ENCODE measurements at places on chromosomes 3 and 15. TPM values are rescaled to one million over a fixed set of nuclear protein-coding genes. Genes with fewer than 3 reads are reported as not detected.

Gene GPR160
- total RNA-seq, result 8.4 TPM

Gene B3GNT5
- 0.47 TPM for total RNA-seq

Gene IGSF10
- total RNA-seq, result 0.15 TPM

Gene PROK2
- 1.1 TPM for total RNA-seq

Gene SSUH2
- total RNA-seq, result not detected

Gene MRPL3
- 50.2 TPM for total RNA-seq

Gene BTLA
- 15.2 TPM for total RNA-seq

Gene SHC4
- total RNA-seq, result 0.88 TPM

Gene TLR9
- 0.54 TPM for total RNA-seq

Gene ZDHHC19
- not detected for total RNA-seq

Gene MLF1
- total RNA-seq, result 2.3 TPM

Gene LRRC15
- not detected for total RNA-seq

Gene AP3B2
- 1.2 TPM for total RNA-seq

Gene OXSR1
- 40.4 TPM for total RNA-seq

Gene RTP3
- not detected for total RNA-seq

Gene NPAP1
- not detected for total RNA-seq

GRCh38 chr3:140766465-140766864 lies 88.6 kb downstream of the TRIM42 start:
- DNase-seq, result no peak

GRCh38 chr3:12934431-12934830 lies 93.1 kb upstream of the RPL32 start:
- no peak for DNase-seq

GRCh38 chr3:117485841-117486240 lies 776.3 kb downstream of the TUSC7 start:
- DNase-seq, result no peak

GRCh38 chr3:33989229-33989628 lies 190.8 kb downstream of the PDCD6IP start:
- no peak for DNase-seq

- DNase-seq, result no peak
These were observed 138.4 kb downstream of the TNIK start for GRCh38 chr3:171321559-171322360.

GRCh38 chr3:186825294-186825821 lies 17.2 kb upstream of the ADIPOQ start:
- no peak for DNase-seq

- DNase-seq, result no peak
These were observed 28.7 kb upstream of the RPS17 start for GRCh38 chr15:82568986-82569385.

DNA sequence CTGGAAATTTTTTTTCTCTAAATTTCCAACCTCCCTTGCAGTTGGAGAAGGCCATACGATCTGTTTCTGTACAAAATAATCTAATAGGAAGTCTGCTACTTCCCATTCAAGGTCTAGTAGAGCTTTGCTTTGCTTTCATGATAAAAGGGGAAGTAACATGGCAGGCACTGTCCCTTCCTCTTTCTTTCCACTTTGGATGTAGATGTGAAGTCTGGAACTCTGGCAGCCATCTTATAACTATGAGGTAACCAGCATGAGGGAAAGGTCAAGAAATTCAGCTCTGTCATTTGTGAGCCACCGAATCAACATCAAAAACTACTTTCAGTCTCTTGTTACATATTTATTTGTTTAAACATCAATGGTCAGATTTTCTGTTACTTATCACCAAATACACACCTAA lies 156.3 kb downstream of the MTHFS start:
- no peak for DNase-seq

GRCh38 chr15:57554063-57554811 lies 37.5 kb upstream of the MYZAP start:
- no peak for DNase-seq

DNA sequence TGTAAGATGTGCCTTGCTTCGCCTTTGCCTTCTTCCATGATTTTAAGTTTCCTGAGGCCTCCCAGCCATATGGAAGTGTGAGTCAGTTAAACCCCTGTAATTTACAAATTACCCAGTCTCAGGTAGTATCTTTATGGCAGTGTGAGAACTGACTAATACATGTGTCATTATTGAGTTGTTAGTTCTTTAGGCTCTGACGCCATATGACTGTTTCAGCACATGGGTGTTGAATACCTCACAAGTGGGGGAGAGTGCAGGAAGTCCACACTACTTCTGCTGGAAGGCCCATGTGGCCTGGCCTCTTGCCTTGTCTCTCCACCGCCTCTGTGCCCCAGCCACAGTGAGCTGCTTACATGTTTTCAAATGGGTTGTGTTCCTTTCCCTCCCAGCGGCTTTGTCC lies 28.5 kb downstream of the MFSD1 start:
- no peak for DNase-seq

GRCh38 chr3:147130461-147130860 lies 275.9 kb downstream of the ZIC4 start:
- DNase-seq, result no peak

DNA sequence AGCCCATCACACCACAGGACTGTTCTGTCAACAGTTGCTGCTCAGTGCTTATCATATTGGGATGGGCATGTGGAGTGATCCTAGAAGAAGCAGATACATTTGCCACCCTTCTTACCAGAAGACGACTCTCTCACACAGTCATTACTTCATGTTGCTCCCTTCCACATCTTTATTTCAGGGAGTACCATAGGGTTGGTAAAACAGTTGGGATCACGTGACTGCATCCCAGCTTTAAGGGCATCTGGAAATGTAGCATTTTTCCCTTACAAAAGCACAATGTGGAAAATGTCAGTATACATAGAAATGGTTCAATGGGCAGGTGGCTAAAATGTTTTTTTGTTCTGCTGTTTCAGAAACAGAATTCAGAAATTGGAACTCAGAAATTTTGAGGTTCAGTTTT lies 791.0 kb downstream of the OTOL1 start:
- no peak for DNase-seq

DNA sequence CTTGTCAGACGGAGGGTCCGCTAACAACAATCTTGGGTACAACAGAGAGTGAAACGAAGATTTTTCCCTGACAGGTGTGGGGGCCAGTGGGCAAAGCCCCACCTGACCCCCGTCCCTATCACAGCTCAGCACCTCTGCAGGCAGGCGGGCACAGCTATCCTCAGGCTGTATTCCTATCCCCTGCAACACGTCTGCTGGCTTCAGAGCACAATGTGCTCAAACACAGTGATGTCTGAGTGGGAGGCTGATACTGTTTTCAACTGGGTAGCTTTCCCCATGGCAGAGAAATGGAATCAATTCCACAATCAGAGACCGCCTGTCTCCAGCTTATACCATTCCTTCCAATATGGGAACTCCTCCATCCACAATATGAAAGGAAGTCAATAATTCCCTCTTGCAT lies 28.0 kb downstream of the TLE3 start:
- no peak for DNase-seq

- no peak for DNase-seq
These were observed 169.1 kb downstream of the VPS8 start for GRCh38 chr3:184981071-184981470.

GRCh38 chr15:100924436-100924835 lies 5.3 kb downstream of the LRRK1 start:
- DNase-seq, result no peak

- no peak for DNase-seq
These were observed 186.8 kb upstream of the CHRNA7 start for GRCh38 chr15:31843426-31844055.

DNA sequence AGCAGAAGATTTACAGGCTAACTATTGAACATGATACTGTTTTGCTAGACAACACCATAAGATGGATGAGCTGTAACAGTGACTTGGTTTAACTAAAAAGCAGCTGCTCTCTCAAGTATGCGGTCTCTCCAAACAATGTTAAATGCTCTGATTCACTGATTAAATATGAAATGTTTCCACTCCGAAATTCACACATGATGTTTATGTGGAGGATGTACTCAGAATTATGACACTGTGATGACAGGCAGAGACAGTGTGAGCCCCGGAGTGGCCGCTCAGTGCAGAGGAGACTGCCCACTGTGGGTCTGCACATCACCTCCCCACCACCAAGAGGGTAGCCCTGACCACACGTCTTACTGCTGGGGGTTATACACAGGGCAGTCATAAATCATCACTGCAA lies 83.9 kb upstream of the MEX3B start:
- DNase-seq, result no peak

DNA sequence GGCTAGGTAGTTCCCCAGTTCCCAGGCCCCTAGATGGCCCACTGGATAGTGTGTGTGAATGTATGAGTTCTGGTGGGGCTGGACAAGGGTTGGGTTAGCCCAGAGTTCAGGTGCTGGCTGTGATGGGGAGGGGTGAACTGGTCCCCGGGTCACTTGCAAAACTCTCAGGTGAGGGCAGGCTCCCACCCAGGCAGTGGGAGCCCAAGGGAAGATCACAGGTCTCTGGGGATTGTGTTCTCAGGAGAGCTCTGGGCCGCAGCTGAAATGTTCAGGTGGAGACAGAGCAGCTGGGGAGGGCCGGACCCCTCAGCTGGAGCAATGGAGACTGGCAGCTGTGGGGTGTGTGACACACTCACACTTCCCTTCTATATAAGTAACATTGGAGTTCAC lies 12.8 kb upstream of the FAM98B start:
- DNase-seq, result no peak

DNA sequence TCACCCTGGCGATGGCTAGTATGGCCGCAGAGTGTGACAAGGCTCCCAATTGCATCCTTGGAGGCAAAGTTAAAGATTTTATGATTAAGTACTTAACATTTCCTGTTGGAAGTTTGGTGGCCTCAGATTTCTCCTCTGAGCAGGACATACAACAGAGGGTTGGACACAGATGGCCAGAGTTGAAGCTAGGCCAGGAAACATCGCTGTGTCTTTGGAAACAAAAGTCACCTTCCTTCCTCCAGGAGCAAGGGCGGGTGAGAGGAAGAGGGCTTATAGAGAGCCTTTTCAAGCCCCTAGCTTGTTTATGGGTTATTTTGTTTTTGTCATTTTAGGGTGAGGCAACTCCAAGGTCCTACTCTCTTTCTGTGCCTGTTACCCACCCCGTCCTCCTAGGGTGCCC lies 24.2 kb downstream of the SLC6A1 start:
- DNase-seq, result no peak

- peak; percentile 8 for DNase-seq
These were observed 159.6 kb upstream of the KCNH8 start for GRCh38 chr3:18988614-18989229.

DNA sequence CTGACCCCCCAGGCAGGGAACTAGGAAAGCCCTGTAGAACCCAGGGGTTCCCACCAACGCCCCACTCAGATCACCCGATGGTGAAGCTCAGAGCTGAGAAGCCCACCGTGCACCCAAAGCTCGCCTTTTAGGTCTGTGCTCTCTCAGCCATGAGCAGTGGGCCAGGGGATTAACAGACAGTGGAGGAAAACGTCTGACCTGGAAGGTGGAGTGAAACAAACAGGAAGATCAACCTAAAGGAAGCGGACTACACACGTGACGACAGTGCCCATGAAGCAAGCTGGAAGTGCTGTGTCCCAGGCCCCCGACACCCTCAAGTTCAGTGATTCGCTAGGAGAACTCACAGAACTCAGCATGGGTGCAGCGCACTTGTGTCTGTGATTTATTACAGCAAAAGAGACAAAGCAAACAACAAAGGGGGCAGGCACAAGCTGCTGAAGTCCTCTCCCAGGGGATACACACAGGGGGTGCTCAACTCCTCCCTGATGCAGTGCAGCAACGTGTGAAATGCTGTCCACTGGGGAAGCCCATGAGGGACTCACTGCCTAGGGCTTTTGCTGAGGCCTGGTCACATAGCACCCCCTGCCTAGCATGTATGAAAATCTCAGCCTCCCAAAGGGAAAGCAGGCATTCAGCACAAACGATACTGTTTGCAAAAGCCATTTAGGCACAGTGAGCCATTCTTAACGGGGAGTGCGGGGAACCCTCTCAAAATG lies 43.5 kb downstream of the CFAP92 start:
- no peak for DNase-seq

- no peak for DNase-seq
These were observed 18.1 kb downstream of the PPM1L start for GRCh38 chr3:160774172-160774571.

DNA sequence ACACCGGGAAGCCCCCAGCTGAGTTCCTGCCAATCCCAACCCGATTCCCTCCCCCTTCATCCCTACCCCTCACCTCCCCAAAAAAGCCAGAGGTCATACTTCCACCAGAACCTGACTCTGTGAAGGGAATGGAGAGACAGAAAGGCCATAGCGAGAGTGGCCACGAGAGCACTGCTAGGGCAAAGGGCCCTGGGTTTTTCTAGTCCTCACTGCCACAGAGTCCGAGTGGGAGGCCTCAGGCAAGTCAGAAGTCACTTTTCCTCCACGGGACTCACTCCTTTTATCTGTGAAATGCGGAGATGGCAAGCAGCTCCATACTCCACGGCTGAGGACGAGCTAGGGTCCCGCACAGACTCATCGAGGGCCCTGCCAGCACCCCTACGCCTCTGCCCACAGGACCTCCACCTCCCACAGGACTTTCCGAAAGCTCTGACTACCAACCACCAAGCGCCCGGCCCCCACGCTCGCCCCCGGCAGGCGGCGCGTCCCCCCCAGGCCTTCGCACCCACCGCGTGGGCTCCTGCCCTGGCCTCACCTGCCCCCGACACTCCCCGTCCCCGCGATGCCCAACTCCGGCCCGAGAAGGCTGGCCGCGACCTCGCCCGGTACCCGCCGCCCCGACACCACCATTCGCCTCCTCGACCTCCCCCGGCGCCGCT lies 792 bp downstream of the ATP13A3 start:
- DNase-seq, result peak; percentile 6

DNA sequence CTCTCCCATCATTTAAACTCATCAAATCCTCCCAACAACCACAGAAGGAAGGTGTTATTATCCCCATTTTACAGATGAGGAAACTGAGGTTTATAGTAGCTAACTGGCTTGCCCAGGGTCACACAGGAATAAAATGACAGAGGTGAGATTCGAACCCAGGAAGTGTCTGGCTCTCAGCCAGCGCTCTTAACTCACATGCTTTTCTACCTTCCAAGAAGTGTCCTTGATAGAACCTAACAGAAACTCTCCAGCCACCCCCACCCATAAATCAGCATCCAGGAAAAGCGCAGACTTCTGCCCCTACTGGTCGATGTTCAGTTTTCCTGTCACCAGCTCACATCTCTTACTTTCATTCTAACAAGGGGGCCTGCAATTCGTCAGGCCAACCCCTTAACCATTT lies 51.7 kb downstream of the SPATA12 start:
- no peak for DNase-seq

GRCh38 chr15:28969511-28970085 lies 83.8 kb downstream of the APBA2 start:
- DNase-seq, result no peak

- no peak for DNase-seq
These were observed 270.5 kb downstream of the MBNL1 start for GRCh38 chr3:152539191-152539764.

- DNase-seq, result no peak
These were observed 18.4 kb downstream of the UPK1B start for GRCh38 chr3:119191800-119192199.

- no peak for DNase-seq
These were observed 34.0 kb downstream of the TKT start for GRCh38 chr3:53221827-53222182.
